ENCODE measurements at places on chromosomes 7 and 10.

GRCh38 chr7:127900732-127901685 lies 130.2 kb downstream of the LRRC4 start:
- DNase-seq = no peak

GRCh38 chr7:20188567-20188966 lies 28.6 kb downstream of the MACC1 start:
- DNase-seq = no peak

DNA sequence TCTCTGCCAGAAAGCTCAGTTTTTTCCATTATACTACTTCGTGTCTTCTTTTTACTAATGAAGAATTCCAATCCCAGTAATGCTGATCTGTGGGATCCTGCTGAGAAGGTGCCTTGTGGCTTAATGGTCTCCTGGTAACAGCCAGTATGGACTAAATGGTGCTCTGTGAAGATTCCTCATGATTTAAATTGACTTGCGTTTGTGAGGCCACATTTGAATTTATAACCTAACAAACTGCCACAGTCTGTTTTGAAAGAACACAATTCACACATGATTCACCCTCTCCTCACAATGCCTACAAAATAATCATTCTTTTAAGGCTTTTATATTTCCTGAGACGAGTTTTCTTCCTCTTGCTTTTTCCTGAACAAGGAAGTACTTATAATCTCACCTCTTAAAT lies 140.0 kb downstream of the MBL2 start:
- DNase-seq = no peak

GRCh38 chr7:5218564-5219360 lies 28.7 kb downstream of the WIPI2 start:
- DNase-seq = no peak

- no peak for DNase-seq
Observed at GRCh38 chr7:69199041-69199440, 399.2 kb upstream of the AUTS2 start.

Measured in CD4-positive, alpha-beta T cell treated with Interleukin-2 at 100 ng/mL for 4 hours (primary cell).